GM13977 (cell line): ENCODE measurements at places on chromosomes 12 and 14.
A peak's percentile ranks its signal among the peaks of the same experiment; 100 is the strongest.

DNA sequence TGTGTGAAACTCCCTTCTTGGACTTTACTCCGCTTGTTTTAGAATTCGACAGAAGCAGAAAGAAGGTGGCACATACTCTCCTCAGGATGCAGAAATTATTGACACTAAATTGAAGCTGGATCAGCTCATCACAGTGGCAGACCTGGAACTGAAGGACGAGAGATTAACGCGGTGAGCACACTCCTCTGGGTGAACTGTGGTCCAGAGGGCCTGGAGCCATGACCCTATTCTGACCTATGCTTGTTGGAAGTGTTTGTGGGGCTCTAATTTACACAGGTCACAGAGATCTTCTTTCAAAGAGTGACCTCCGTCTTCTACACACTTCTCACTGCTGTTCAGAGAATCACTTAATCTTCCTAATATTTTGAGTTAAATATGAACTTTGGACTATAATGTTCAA is 72.5 kb upstream of the MYF6 start:
- DNase-seq: no peak

- DNase-seq: no peak
Measured at GRCh38 chr12:51819736-51820525, 28.6 kb downstream of the FIGNL2 start.

DNA sequence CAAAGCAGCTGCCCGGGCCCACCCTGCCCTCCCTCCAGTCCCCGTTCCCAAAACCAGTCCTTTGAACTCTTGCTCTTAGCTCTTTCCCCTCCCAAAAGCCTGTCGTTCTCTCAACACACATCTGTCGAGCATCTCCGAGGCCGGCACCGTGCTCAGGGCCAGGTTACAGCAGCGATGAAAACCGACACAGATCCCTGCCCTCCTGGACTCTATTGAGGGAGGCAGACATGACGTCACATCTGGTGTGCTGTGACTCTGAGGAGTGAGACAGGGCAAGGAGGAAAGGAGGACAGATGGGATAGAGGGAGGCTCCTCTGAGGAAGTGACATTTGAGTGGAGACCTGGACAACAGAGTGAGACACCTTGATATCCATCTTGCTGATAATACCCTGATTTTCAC is 34.6 kb upstream of the PWP1 start:
- DNase-seq: no peak

- no peak for DNase-seq
Measured at GRCh38 chr12:48336564-48336963, 14.2 kb downstream of the ZNF641 start.

GRCh38 chr12:131694116-131694838 is 16.6 kb upstream of the SFSWAP start:
- no peak for DNase-seq

DNA sequence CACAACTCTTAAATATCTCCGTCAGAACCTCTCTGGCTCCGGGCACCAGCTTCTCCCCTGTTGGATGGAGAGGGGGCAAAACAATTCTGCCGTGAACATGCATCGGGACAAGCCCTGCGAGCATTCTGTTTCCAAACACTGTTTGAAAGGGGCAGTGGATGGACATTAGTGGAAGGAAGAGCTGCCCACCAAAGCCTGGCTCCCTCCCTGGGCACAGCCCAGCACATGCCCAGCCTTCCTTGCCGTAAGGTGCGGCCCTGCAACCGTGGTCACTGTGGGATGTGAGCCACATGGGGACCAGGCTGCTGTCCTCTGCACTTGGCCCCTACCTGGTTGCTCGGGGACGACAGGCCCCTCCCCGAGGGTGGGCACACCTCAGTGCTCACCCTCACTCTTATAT is 54.0 kb downstream of the TRAFD1 start:
- DNase-seq: no peak

GRCh38 chr14:36824854-36825253 is 163.2 kb downstream of the PAX9 start:
- no peak for DNase-seq

- DNase-seq: no peak
Measured at GRCh38 chr12:116480210-116480810, 78.9 kb upstream of the MAP1LC3B2 start.

DNA sequence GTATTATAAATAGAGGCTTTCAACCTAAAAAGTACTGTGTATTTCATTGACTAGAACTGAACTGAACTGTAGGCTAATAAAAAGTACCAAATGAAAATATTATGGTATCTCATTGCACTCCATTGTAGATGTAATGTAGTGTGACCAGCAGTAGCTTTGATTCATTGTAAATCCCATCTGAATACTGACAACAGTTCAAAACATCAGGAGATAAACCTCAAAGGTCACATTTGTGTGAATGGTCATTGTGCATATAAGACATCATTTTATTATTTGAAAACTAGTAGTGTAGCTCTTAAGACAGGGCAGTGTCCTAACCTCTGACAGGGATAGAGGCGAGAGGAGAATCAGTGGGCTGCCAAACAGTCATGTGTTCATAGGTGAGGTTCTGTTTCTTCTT is 286.6 kb downstream of the FBXL14 start:
- DNase-seq: no peak

DNA sequence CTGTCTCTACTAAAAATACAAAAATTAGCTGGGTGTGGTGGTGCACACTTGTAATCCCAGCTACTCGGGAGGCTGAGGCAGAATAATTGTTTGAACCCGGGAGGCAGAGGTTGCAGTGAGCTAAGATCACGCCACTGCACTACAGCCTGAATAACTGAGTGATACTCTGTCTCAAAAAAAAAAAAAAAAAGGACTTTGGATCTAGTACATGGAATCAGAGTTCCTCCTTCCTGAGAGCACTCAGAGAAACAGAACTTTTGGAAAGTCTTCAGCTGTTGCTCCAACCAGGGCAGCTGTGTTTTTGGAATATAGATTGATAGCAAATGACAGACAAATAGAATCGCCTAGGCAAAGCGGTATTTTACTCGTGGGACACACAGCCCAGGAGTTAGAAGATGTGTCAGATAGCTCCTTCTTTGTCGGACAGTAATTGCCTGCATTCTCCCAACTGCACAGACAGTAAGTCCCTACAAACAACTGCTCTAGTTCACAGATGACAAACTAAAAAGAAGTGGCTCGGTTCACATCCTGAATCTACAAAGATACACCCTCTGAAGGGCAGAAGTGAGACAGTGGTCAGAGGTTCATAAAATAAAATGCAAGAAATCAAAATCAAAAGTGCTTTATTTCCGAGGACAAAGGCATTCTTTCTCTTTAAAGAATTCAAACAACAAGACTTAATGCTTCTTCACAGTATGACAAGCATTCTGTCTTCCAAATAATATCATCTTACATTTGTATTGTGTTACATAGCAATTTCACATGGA is 17.1 kb upstream of the NEK9 start:
- no peak for DNase-seq

GRCh38 chr14:61342486-61342885 is 21.1 kb downstream of the PRKCH start:
- DNase-seq: no peak

DNA sequence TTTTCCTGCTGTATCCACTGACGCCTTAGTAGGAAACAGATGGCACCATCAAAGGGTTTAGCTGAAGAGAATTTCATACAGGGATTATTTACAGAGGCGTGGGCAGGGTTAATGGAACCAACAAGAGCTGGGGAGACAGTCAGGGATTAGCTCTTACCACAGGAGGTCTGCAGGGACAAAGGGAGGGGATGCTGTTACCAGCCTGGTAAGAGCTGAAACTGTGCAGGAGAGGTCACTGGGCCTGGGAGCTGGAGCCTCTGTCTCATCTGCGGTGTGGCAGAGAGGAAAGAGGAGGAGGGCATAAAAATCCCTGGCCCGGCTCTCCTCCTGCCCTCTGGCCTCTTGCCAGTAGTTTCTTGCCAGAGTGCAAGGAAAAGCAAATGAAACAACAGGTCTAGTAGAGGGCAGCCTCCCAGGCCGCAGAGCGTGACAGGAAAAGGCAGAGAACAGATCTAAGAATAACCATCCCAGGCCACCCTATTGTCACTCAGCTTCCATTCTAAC is 18.9 kb upstream of the POC1B start:
- DNase-seq: no peak

- DNase-seq: peak; percentile 49
Measured at GRCh38 chr12:97404543-97404942, 58.1 kb upstream of the RMST start.

DNA sequence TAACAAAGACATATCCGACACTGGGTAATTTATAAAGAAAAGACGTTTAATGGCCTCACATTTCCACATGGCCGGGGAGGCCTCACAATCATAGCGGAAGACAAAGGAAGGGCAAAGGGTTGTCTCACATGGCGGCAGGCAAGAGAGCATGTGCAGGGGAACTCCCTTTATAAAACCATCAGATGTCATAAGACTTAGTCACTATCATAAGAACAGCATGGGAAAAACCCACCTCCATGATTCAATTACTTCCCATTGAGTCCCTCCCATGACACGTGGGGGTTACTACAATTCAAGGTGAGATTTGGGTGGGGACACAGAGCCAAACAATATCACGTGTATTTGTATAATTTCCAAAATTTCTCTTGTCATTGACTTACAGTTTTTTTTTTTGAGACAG is 5.5 kb upstream of the LMNTD1 start:
- DNase-seq: no peak

- DNase-seq: no peak
Measured at GRCh38 chr14:36099619-36100018, 76.9 kb downstream of the PTCSC3 start.

DNA sequence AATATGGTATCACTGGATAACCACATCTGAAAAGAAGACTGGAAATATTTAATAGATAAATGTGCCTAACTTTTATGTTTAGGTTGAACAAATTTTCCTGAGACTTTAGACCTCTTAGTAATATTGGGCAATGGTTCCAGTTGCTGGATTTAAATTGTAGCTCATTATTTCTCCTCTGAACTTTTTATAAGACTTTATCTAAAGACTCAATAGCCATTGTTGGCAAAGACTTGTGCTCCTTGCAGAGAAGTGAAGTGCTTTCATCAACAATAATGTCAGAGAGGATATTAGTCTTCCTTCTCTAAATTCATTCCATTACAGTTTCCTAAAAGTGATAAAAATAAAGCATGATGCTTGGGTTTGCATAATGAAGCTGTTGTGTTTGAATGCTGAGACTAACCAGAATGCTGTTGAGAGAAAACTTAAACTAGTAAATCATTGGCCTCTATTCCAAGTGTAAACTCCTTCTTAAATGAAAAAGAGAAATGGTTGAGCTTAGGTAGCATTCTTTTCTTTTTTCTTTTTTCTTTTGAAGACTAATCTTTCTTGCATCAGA is 200.2 kb downstream of the TMTC3 start:
- no peak for DNase-seq

DNA sequence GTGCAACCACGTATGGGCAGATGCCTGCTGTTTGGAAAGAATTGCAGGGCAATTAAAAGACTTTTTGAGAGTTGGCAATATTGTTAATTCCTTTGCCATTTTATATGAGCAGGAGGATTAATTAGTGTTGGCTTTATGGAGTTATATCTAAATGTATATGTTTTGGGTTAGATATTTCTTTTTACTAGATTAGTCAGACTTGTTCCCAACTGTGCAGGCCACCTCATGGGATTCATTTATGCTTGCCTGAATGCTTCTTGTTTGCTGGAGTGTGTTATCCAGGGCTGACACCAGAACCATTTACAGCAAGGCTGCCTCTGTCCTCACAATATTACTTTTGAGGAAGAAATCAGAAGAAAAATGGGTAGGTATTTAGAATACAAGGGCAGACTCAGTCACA is 192.5 kb downstream of the KTN1 start:
- no peak for DNase-seq

GRCh38 chr12:108666401-108666881 is 32.7 kb upstream of the SELPLG start:
- no peak for DNase-seq

GRCh38 chr14:30820674-30821073 is 53.7 kb upstream of the COCH start:
- no peak for DNase-seq

DNA sequence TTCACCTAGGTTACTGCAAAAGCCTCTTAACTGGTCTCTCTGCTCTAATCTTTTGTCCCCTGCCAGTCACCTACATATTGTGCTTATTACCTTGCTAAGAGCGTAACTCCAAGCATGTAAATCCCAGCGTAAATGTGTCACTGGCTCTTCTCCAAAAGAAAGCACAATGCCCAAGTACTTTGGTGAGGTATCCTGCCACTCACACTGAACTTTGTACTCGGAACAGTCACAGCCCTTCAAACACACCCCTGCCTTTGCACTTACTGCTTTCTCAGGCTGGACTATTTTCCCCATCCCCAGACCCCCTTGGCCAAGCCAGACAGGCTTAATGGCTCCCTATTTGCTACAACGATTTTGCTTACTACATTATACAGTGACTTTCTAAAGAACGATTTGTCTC is 31.7 kb downstream of the GALNT4 start:
- DNase-seq: no peak

DNA sequence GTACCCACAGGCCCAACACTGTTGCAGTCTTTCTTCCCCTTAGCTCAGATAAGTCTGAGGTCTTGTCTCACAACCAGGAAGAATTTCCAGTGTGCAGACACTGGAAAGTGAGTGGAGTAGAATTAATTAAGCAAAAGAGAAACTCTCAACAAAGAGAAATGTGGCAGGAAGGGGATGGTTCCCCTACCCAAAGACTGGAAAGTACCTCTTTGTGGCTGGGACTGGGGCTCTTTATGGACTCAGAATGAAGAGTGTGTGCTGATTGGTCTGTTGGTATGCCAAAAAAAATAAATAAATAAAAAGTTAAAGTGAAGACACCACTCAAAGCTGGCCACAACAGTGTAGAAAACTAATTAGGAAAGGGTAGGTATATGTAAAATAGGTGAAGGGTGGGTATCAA is 26.4 kb downstream of the GLIPR1L1 start:
- DNase-seq: no peak

- no peak for DNase-seq
Measured at GRCh38 chr12:80598004-80598606, 109.3 kb upstream of the MYF6 start.

- DNase-seq: no peak
Measured at GRCh38 chr14:60956632-60957031, 24.2 kb downstream of the TRMT5 start.

DNA sequence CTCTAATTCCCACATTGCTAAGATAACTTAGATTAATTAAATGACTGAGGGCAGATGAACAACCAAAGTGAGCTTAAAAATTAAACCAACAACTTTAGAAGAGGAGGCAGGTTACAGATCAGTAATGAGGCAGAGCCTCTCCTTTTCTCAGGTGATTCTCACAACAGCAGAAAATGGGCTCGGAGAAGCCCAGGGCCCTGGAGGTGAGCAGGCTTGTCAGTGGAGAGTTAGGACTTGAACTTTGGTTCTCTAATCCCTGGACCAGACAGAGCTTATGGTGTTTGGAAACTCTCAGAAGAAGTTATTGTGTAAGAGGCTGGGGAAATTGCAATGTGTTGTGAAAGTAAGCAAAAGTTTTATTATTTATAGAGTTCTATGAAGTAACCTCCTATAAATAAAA is 2.8 kb downstream of the TRHDE start:
- DNase-seq: no peak

- DNase-seq: no peak
Measured at GRCh38 chr12:66719862-66720261, 41.0 kb upstream of the GRIP1 start.
